ENCODE measurements at places on chromosomes 7 and 10. TPM values are rescaled to one million over a fixed set of nuclear protein-coding genes. Genes with fewer than 3 reads are reported as not detected.

- DNase-seq: no peak
Observed at GRCh38 chr7:65239707-65240352, 133.8 kb upstream of the ZNF92 start.

DNA sequence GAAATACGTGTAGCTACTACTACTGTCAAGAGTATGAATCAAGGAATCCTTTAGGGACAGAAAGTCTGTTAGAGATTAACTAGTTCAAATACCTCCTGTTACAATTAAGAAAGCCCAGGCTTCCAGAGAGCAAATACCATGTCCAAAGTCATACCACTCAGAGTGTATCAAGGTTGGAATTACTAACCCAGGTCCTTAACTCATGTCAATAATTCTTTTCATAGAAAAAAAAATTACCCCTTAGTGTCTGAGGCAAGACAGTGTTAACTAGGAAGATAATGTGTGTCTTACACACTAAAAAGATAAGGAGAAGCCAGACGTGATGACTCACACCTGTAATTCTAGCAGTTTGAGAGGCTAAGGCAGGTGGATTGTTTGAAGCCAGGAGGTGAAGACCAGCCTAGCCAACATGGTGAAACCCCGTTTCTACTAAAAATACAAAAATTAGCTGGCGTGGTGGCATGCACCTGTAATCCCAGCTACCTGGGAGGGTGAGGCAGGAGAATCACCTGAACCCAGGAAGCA lies 423.4 kb downstream of the SORCS1 start:
- no peak for DNase-seq

ITIH5 gene
- total RNA-seq: 34.0 TPM

ANKRD22 gene
- 2.9 TPM for total RNA-seq

CLRN3 gene
- 6.6 TPM for total RNA-seq

FAM180A gene
- total RNA-seq: not detected

CYP26A1 gene
- 4.2 TPM for total RNA-seq

Data from type B pancreatic cell (in vitro differentiated cells).